Inflammatory macrophage treated with lipopolysaccharide for 4 hours (primary cell): ENCODE measurements at places on chromosomes 7 and 10.

- DNase-seq, result no peak
These were observed 44.4 kb upstream of the AKR1C2 start for GRCh38 chr10:5047912-5048628.

DNA sequence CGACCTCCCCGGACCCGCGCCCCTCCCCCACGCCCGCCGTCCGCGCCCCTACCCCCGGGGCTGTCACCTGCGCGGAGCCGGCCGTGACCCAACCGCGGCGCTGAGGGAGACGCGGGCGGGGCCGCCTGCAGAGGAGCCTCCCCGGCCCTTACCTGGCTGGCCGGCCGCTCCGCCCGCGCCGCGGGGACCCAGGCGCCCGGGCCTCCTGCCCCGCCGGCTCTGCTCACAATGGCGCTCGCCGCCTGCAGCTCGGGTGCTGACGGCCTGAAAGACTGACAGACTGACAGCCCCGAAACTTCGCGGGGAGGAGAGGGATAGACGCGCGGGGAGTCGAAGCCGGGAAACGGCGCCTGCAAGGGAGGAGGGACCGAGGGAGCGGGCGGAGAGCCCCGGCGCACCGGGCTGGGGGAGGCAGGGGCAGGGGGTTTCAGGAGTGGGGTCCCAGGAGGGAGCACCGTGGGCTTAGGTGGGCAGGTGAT, 393 bp downstream of the ZNF467 start:
- no peak for DNase-seq

- no peak for DNase-seq
These were observed 1.8 kb downstream of the EBF3 start for GRCh38 chr10:129962031-129962871.

DNA sequence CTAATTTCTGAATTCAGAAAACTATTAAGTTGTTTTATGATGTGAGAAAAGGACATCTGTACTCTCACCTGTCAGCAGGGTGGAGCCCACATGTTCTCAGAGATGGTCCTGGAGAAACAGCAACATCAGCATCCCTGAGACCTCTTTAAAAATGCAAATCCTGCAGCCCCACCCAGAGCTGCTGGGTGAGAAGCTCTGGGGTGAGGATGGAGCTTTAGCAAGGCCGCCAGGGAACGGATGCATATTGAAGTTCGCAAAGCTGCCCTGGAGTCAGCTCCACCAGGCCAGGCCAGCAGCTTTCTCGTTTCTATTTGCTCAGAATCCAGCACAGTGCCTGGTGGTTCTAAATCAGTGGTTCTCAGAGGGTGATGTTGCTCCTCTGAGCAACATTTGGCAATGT, 49.1 kb downstream of the PRKCQ start:
- no peak for DNase-seq

DNA sequence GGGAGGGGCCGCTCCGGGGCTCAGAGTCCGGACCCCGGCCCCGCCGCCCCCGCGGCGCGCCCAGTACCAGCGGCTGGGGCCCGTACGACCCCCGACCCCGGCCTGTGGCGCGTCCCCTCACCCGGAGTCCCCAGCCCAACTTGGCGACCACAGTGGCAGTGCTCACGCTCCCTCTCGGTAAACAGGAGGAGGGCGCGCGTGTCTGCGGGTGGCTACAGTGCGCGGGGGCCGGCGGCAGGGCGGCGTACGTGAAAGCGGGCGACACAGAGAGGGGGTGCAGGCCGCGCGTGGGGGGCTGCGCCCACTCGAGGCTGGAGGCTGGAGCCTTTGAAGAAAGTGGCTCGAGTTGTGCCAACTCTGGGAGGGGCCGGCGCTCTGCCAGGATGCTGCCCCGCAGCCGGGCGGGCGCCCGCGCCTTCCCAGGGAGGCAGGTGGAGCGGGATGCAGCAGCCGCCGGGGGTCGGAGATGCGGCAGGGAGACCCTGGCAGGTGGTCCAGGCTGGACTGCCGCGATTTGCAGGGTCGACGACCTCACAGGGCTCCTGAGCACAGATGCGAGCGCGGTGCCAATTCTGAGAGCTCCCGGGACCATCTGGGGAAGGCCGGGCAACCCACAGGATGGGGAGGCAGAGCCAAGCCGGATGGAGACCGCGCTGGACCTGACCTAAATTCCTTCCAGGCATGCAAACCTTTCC, 655 bp downstream of the PTPRE start:
- DNase-seq, result peak; percentile 37

GRCh38 chr7:39647816-39648215, 24.4 kb downstream of the RALA start:
- DNase-seq, result no peak

- no peak for DNase-seq
These were observed 36.3 kb upstream of the EXOC6 start for GRCh38 chr10:92811986-92812385.

GRCh38 chr7:150738591-150739001, 1.4 kb downstream of the GIMAP5 start:
- no peak for DNase-seq

- peak; percentile 56 for DNase-seq
These were observed 605 bp downstream of the SUFU start for GRCh38 chr10:102504179-102504975.
